Epithelial cell of esophagus (primary cell): ENCODE measurements at places on chromosomes 16 and 17.

GRCh38 chr16:87744750-87745514, 20.9 kb downstream of the KLHDC4 start:
- DNase-seq = no peak

DNA sequence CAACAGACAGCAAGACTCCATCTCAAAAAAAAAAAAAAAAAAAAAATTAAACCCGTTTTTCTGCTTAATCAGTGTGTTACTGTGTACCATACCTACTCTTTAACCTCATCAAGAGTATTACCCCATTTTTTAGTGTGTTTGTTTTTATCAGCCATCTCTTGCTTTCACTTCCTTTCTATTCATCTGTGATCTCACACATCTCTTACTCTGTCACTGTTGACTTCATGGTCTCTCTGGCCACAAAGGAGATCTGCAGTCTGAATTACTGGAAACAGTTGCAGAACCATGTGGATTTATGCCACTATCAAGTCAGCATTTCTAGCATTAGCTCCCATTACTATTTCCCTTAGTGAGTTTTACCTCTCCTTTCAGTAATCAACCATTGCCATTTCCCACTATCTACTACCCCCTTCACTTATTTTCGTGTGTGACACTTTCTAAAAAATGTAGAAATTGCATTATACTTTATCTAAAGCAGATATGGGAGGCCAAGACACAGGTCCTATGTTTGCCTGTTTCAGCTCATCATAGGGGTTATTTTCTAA, 20.1 kb downstream of the NDEL1 start:
- no peak for DNase-seq

DNA sequence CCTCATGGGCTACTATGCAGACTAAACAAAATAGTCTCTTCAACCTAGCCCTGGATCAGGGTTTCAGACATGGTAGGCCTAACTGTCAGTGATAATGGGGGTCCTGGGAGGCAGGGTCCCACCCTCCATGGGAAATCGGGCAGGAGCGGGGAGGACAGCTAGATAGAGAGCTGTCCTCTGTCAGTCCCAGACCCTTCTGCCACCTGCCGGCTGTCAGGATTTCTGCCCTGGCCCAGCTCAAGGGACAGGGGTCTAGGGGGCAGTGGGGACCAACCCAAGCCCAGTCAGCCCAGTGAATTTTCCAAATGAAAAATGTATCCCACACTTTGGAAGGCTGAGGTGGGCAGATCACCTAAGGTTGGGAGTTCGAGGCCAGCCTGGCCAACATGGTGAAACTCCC, 5.3 kb downstream of the CA7 start:
- DNase-seq = no peak

DNA sequence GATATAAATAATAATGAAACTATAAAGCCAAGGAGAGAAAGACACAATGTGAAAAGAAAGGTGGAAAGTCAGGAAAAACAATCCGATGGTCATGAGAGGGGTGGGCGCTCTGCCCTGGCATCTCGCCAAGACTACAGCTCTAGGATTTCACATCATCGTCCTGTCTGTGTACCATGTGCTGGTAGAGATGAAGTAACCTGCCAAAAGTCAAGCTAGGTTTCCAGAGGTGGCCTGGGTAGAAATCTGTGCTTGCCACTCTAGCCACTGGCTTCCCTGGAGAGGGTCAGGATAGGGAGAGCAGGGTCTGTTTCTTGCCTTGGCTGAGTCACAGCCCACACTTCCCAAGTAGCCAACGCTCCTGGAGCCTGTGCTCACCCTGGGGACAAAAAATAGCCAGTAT, 31.0 kb upstream of the TRAP1 start:
- DNase-seq = no peak

DNA sequence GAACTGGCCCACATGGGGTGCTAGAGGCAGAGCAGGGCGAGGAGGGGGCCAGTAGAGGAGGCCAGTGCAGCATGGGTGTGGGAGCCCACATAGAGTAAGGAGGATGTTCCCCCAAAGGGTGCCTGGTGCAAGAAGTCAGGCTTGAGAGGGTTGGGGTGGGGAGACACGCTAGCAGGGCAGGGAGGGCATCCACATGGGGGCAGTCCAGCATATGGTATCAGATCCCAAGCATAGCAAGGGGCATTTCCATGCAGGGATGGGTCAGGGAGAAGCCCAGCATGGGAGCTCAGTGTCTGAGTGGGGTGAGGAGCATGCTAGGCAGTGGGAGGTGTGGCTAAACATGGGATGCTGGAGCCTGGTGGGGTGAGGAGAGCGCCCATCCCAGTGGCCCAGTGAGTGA, 213.7 kb downstream of the COPRS start:
- no peak for DNase-seq
